ENCODE measurements at places on chromosomes 6 and 20.

DNA sequence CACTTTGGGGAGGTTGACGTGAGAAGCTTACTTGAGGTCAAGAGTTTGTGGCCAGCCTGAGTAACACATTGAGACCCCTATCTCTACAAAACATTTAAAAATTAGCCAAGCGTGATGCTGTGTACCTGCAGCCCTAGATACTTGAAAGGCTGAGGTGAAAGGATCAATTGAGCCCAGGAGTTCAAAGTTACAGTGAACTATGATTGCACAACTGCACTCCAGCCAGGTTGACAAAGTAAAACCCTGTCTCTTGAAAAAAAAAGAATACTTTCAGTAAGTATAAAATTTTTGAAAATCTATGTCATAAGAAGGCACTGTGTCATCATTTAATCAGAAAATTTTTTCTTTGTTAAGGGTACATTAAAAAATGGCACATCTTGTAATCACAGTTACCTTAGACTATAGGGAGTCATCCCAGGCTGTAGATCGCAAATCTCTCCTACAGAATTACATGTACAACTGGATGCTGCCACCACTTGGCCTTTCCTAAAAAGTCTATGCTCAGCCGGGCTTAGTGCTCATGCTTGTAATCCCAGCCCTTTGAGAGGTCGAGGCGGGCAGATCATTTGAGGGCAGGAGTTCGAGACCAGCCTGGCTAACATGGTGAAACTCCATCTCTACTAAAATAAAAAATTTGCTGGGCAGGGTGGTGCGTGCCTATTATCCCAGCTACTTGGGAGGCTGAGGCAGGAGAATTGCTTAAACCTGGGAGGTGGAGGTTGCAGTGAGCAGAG, 17.0 kb upstream of the MRS2 start:
- H3K4me1 ChIP-seq, result peaks cover 12% of the 10 kb centered on the region
- H3K27ac ChIP-seq, result peak overlapping the region; percentile 43
- no peak for DNase-seq
- no peak overlapping the region for H3K4me3 ChIP-seq
- no peaks in the 10 kb centered on the region for H3K27me3 ChIP-seq

DNA sequence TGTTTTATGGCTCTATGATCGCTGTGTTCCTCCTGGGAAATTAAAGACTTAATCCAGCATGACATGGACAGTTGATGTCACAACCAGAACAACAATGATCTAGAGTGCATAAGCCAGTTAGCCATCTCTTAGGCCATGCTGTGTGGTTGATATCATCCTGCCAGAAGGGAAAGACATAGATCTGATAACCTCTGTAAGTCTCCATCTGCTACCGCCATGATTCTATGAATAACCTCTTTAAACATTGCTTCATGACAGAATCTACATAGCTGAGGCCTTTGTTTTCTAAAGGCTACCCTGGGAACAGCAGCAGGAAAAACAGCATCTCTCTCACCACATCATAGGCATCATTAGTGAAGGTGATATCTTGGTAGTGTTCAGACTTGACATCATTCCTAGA, 117.6 kb upstream of the PHACTR1 start:
- peaks cover 34% of the 10 kb centered on the region for H3K4me1 ChIP-seq
- H3K27ac ChIP-seq, result no peak overlapping the region
- no peak for DNase-seq
- no peaks in the 10 kb centered on the region for H3K36me3 ChIP-seq

- no peak for DNase-seq
- no peak overlapping the region for H3K4me3 ChIP-seq
- H3K27ac ChIP-seq, result no peak overlapping the region
- peaks cover 3% of the 10 kb centered on the region for H3K27me3 ChIP-seq
Observed at GRCh38 chr6:4404415-4404814, 269.0 kb upstream of the ECI2 start.

GRCh38 chr6:96742702-96743101, 94.6 kb downstream of the GPR63 start:
- no peak overlapping the region for H3K4me3 ChIP-seq
- DNase-seq, result no peak
- peaks cover 2% of the 10 kb centered on the region for H3K27me3 ChIP-seq
- H3K36me3 ChIP-seq, result no peaks in the 10 kb centered on the region
- no peak overlapping the region for H3K27ac ChIP-seq

- H3K27ac ChIP-seq, result no peak overlapping the region
- H3K4me3 ChIP-seq, result no peak overlapping the region
- H3K27me3 ChIP-seq, result peaks cover 22% of the 10 kb centered on the region
- peaks cover 5% of the 10 kb centered on the region for H3K4me1 ChIP-seq
- no peaks in the 10 kb centered on the region for H3K36me3 ChIP-seq
Observed at GRCh38 chr6:29679962-29680361, 990 bp downstream of the ZFP57 start.

DNA sequence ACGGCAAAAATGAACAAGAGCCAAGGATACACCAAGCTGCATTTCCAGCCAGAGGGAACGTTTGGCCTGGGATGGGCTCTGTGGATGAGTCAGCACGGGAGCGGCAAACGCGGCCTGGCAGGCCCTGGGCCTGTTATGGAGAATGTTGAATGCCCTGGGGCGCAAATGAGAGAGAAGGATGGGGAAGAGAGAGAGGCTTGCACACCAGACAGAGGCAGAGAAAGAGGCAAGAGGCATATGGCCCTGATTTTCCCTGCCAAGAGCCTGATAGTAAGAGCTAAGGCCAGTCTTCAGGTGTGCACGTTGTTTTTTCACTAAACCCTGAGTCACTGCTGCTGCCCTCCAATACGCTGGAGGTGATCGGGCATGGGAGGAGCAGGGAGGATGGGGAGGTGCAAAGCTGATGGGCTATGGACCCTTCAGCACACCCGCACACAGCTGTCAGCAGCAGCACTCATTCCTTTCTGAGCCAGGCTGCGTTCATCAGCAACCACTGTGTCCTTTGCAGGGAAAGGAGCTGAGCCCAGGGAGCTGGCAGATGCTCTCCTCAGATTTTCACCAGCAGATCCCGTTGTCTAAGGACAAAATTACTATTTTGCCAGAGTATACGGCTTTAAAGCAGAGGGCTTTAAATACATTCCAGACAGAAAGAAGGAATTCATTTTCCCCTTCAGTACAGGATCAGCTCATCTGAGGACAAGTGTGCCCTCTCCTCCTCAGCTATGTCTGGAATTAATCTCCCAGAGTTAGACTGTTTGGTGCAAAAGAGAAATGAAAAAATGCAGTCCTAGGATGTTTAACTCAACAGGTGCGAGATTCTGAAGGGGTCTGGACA, 61.7 kb upstream of the SLC22A23 start:
- no peak for DNase-seq
- peaks cover 6% of the 10 kb centered on the region for H3K27me3 ChIP-seq
- H3K4me1 ChIP-seq, result peaks cover 19% of the 10 kb centered on the region

- DNase-seq, result no peak
- H3K4me3 ChIP-seq, result no peak overlapping the region
- H3K36me3 ChIP-seq, result no peaks in the 10 kb centered on the region
- H3K27me3 ChIP-seq, result peaks cover 8% of the 10 kb centered on the region
- H3K27ac ChIP-seq, result no peak overlapping the region
Observed at GRCh38 chr20:59676851-59677182, 72.5 kb downstream of the PHACTR3 start.

DNA sequence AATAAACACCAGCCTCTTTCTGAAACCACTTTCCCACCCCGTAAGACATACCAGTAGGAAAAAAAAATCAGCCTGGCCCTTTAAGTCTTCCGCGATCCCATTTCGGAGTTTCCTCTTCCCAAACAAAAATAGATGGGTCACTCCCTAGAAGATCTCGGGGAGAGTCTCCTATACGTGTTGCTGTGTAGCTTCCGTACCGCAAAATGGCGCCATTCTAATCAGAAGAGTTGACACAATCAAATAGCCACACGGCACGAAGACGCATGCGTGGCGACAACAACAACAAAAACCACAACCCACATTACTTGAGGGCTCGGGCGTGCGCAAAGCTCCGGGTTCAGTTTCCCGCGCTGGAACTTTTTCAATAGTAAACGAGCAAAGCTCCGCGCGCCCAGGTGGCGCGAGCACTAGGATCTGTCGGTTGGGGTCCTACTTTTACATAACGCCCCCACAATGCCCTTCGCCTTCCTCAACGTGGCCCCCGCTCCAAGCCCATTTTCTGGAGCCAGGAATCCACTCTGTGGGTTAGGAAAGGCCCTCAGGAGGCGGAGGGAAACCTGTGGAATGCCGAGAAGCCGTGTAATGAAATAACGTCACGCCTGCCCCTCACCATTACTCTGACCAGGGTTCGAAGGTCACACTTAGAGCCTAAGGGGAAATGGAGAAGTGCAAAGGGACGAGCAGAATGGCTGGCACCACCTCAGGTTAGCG, at the start of gene GPANK1:
Gene GPANK1 (minus strand): TSS at position 208 of the 711 bp plus-strand sequence. CDS start 519 bp downstream, outside the sequence.
- peaks cover 43% of the 10 kb centered on the region for H3K36me3 ChIP-seq
- DNase-seq, result peak; percentile 68
- H3K4me1 ChIP-seq, result peaks cover 65% of the 10 kb centered on the region

DNA sequence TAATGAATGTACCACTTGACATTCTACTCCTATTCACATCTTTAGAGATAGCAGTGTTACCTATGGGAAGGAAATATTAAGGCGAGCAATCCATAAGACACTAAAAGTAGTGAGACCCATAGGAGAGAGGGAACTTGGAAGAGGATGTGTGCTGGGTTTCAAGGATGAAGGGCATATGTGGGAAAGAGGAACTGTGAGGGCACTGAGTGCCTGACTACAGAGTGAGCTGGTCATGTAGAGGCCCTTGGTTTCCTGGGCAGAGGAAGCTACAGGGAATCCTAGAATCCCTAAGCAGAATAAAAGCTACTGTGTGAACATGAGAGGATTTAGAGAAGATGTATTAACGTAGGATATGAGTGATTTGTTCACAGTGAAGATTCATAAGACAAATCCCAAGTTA, 262.8 kb downstream of the FARS2 start:
- no peak overlapping the region for H3K4me3 ChIP-seq
- H3K36me3 ChIP-seq, result peaks cover 5% of the 10 kb centered on the region
- DNase-seq, result no peak
- H3K27me3 ChIP-seq, result peaks cover 4% of the 10 kb centered on the region
- no peaks in the 10 kb centered on the region for H3K4me1 ChIP-seq
- H3K27ac ChIP-seq, result no peak overlapping the region

- H3K4me1 ChIP-seq, result no peaks in the 10 kb centered on the region
- H3K27ac ChIP-seq, result no peak overlapping the region
- no peaks in the 10 kb centered on the region for H3K27me3 ChIP-seq
- H3K4me3 ChIP-seq, result no peak overlapping the region
- H3K36me3 ChIP-seq, result peaks cover 10% of the 10 kb centered on the region
Observed at GRCh38 chr6:109526905-109527628, 44.0 kb upstream of the ZBTB24 start.

DNA sequence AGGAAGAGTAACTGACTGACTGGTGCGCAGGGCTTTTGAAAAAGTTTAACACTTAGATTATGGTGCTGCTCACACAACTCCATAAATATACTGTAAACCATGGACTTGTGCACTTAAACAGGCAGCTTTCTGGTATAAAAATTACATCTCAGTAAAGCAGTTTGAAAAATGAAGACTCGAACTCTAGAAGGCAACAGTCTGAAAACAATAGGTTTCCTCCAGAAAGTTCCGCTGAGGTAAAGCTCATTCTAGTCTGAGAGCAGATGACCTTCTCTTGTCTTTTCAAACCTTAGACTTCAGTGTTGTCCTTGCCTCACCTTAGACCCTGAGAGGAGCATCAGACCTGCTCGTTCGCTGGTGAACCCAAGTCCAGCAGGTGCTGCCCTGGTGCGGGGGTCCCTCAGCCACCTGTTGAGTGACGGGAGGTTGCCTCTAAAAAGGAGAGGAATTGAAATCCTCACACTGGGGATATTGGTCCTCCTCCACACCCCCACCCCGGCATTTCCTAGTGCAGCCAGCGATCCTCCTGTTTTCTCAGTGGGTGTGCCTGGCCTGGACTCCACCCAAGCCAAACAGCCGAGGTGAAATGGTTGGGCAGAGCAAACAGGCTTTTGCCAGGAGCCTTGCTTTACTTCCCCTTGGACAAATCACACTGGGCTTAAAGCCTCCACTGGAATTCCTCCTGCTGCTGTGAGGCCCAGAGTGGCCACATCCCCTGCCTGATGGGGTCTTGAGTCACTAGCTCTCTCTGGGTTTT, 14.7 kb upstream of the PYGB start:
- DNase-seq, result no peak
- H3K27me3 ChIP-seq, result no peaks in the 10 kb centered on the region
- peaks cover 16% of the 10 kb centered on the region for H3K4me1 ChIP-seq
- no peak overlapping the region for H3K4me3 ChIP-seq
- no peaks in the 10 kb centered on the region for H3K36me3 ChIP-seq

- H3K36me3 ChIP-seq, result peaks cover 18% of the 10 kb centered on the region
- H3K4me3 ChIP-seq, result no peak overlapping the region
- DNase-seq, result no peak
Observed at GRCh38 chr20:13425381-13426135, 204.5 kb downstream of the ISM1 start.

- H3K27ac ChIP-seq, result no peak overlapping the region
- DNase-seq, result no peak
Observed at GRCh38 chr6:112065426-112065986, 11.6 kb downstream of the CCN6 start.

- H3K27me3 ChIP-seq, result peaks cover 14% of the 10 kb centered on the region
- H3K27ac ChIP-seq, result peak overlapping the region; percentile 36
- H3K36me3 ChIP-seq, result peaks cover 5% of the 10 kb centered on the region
- DNase-seq, result no peak
- H3K4me3 ChIP-seq, result no peak overlapping the region
Observed at GRCh38 chr6:131954059-131954774, 3.0 kb upstream of the CCN2 start.

DNA sequence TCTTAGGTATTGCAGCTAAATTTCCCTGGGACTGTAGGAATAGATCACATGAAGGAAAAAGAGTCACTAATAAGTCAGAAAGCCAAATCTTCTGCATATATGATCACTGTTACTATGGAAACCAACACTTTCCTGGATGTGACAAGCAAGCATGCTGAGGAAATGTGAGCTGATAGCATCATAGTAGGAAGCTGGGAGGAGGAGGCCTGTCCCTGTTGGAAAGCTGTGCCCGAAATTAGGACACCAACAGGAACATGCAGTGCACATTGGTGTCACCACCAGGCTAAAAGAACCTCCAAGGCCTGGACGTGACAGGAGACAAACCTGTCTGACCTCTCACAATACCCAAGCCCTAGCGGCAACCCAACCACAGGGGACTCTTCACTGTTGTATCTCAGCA, 181.9 kb upstream of the PCSK2 start:
- no peak for DNase-seq
- no peaks in the 10 kb centered on the region for H3K36me3 ChIP-seq
- no peaks in the 10 kb centered on the region for H3K4me1 ChIP-seq
- H3K4me3 ChIP-seq, result no peak overlapping the region
- H3K27ac ChIP-seq, result no peak overlapping the region

DNA sequence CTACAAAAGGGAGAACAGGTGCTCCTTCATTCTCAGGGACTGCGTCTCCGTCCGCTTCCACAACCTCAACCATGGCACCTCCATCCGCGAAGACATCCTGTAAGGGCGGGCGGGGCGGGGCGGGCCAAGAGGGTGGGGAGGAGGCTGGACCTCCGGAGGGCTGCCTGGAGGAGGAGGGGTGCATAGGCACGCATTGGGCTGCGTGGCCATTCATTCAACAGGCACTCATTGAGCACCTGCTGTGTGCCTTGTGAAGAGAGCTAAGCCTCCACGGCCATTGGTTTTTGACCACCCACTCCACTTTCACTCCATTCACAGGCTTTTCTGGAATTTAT, 435 bp downstream of the ZSWIM3 start:
- H3K36me3 ChIP-seq, result peaks cover 14% of the 10 kb centered on the region
- peak overlapping the region; percentile 81 for H3K27ac ChIP-seq
- DNase-seq, result no peak
- H3K4me3 ChIP-seq, result peak overlapping the region; percentile 95
- H3K27me3 ChIP-seq, result peaks cover 3% of the 10 kb centered on the region
